ENCODE measurements at places on chromosomes 6 and 20. TPM values are rescaled to one million over a fixed set of nuclear protein-coding genes. Genes with fewer than 3 reads are reported as not detected.

DNA sequence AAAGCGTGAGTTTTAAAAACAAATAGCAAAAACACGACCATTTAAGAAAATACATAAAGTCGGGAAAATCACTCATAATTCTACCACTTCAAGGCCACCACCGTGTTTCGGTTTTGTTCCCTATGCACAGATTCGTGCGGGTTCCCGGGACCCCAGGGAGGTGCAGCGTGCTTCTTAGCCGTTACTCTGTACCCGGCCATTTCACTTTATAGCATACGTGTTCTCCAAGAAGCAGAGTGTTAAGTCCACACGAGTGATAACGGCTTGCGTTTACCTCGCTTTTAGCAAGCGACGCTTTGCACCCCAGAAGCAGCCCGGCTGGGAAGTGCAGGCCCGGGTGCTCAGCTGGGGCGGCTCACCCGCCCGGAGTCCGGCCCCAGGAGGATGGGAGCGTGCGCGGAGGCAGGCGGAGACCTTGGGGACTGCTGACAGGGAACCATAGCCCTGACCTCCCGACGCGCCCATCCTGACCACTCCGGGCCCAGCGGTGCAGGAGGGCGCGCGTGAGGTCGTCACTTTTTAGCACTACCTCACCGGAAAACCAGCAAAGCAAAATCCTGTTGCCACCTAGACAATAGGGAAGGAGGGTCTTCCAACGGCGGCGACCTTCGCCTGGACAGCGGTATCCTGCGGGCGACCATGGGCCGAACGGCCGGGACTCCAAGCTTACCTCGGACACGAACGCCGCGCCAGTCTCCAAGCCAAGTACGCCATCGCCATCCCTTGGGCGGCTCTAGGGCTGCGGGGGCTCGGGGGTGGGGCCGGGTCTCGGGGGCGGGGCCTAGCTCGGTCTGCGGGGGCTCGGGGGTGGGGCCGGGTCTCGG, at the start of gene ECI2:
ECI2 (minus strand) TSS at position 735 of the 824 bp plus-strand sequence; CDS start at position 720, 15 bp downstream.
- H3K27ac ChIP-seq, result peak within 1 kb of the TSS; percentile 91
- peaks cover 13% of the 10 kb centered on the region for H3K4me1 ChIP-seq
- no peak for DNase-seq
- H3K27me3 ChIP-seq, result no peaks in the 10 kb centered on the region
- peak within 1 kb of the TSS; percentile 83 for H3K4me3 ChIP-seq

GRCh38 chr6:93087606-93088005, 331.8 kb downstream of the EPHA7 start:
- H3K4me3 ChIP-seq, result no peak overlapping the region
- no peaks in the 10 kb centered on the region for H3K4me1 ChIP-seq
- H3K27ac ChIP-seq, result no peak overlapping the region
- H3K27me3 ChIP-seq, result no peaks in the 10 kb centered on the region

Gene COL20A1
- not detected for total RNA-seq

DNA sequence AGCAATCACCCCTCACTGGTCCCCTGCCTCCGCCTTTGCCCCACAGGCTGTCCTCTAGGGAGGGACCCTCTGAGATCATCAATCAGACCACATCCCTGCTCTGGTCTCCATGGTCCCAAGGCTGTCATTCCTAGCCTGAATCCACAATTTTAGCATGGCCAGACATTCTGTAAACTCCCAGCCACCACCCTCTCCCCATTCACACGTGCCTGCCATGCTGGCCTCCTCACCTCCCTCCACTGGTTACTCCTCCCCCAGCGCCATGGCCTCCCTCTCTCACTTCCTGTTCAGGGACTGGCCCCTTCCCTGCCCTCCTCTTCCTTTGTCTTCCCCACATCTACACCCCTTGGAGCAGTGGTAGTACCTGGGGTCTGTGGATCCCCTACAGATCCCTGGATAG, 150.7 kb upstream of the MLN start:
- DNase-seq, result no peak
- no peaks in the 10 kb centered on the region for H3K4me1 ChIP-seq
- H3K4me3 ChIP-seq, result no peak overlapping the region
- no peaks in the 10 kb centered on the region for H3K36me3 ChIP-seq

Gene HSPA1L
- 0.79 TPM for total RNA-seq

Gene DCDC2
- total RNA-seq, result 13.0 TPM

DNA sequence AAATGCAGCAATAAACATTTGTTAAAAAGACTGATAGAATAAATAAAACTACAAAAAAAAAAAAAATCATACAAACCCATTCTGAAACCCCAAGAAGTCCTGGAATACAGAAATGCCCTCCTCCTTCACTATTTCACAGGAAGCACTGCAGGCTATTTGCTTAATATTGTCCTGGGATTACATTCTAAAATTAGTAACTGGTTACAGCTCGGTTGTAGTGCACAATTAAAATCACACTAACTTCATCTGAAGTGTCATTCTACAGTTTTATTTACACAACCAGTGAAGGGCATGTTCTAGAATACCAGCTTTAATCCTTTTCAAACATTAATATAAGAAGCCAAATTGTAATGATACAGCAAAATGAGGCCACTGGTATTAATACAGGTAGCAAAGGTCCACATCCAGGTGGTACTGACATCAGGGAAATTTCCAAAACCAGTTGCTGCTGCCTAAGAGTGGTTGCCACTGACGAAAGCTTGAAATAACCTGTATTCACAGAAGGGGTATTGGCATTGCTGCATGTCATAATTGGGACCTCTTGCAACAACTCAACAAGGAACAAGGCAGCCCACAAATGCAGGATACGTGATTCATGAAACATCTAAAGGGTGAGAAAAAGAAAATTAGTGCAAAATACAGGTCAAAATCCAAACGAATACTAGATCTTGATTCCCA, 26.9 kb downstream of the AKIRIN2 start:
- H3K27me3 ChIP-seq, result no peaks in the 10 kb centered on the region
- peak overlapping the region; percentile 51 for H3K27ac ChIP-seq
- H3K36me3 ChIP-seq, result peaks cover 14% of the 10 kb centered on the region

Gene SLC52A3
- total RNA-seq, result not detected

DNA sequence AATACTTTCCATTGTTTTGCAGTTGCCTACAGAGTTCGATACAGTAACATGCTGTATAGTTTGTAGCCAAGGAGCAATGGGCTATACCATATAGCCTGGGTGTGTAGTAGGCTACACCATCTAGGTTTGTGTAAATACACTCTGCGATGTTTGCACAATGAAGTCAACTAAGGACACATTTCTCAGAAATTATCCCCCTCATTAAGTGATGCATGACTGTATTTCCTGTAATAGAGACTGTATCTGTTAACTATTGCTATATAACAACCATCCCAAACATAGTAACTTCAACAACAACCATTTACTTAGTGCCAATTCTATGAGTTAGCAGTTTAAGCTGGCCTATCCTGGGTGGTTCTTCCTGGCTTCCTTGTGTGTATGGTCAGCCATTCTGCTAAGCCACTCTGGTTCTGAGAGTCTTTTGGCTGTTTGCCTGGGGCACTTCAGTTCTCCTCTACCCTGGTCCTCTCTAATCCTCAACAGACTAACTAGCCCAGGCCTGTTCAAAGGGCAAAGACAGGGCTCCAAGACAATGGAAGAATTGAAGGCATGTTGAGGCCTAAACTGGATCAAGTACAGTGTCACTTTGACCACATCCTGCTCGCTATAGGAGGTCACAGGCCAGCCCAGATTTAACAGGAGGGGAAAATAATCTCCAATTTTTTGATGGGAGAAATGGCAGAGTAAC, 124.0 kb downstream of the PLCB1 start:
- H3K27me3 ChIP-seq, result no peaks in the 10 kb centered on the region
- no peak overlapping the region for H3K4me3 ChIP-seq
- no peaks in the 10 kb centered on the region for H3K36me3 ChIP-seq
- H3K4me1 ChIP-seq, result no peaks in the 10 kb centered on the region
- DNase-seq, result no peak
- no peak overlapping the region for H3K27ac ChIP-seq

DNA sequence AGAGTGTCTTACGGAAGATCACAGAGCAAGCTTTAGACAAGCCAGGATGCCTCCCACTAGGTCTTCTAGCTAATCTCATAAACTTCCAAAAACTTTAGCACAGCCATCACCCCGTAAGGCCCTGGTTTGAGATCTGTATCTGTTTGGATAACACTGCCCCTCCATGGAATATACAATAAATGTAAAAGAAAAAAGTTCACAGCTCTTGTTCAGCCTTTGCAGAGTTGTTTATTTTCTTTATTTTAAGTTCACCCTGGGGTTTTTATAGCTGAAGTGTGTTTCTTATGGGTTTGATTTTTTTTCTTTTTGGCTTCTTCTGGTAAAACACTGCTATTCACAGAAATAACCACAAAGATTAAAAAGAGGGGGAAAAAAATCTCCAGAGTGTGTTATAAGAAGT, 125.6 kb downstream of the EYA2 start:
- H3K27ac ChIP-seq, result no peak overlapping the region
- H3K4me3 ChIP-seq, result no peak overlapping the region
- H3K36me3 ChIP-seq, result no peaks in the 10 kb centered on the region
- no peaks in the 10 kb centered on the region for H3K27me3 ChIP-seq
- DNase-seq, result no peak
- no peaks in the 10 kb centered on the region for H3K4me1 ChIP-seq

DNA sequence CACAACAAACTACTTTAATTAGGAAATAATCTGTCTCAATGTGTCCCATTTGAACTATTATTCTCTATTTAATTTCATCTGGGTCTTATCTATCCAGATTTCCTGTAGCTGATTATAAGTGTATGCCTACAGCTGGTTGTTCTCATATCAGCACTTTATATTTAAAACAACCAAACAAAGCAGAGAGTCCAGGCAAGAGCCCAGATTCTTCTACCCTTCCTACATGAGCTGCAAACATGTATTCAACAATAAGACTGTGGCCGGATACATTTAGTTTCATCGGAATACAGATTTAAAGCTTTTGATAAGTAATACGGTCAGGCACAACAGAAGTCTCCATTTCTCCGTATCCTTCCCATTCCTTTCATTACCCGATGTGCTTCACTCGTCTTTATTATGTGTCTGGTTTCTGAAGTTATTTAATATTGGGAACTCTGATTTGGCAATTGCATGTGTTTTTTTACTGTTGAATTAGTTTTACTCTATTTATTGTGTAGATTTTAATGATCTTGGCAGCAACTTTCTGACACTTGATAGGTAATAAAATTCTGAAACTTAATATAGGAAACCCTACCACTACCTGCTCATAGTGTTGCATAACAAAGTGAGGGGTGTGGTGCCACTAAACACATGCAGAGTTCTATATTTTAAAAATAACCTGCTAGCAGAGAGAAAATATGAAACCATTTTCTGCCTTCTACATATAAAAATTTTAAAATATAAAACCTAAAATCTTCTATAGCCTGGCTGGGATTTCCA, 653.5 kb upstream of the PTCHD4 start:
- no peaks in the 10 kb centered on the region for H3K36me3 ChIP-seq
- no peak overlapping the region for H3K27ac ChIP-seq
- H3K27me3 ChIP-seq, result no peaks in the 10 kb centered on the region
- no peak for DNase-seq

GRCh38 chr6:149859368-149859767, 4.8 kb downstream of the LRP11 start:
- H3K4me3 ChIP-seq, result no peak overlapping the region
- no peaks in the 10 kb centered on the region for H3K27me3 ChIP-seq
- H3K27ac ChIP-seq, result no peak overlapping the region
- no peak for DNase-seq
- no peaks in the 10 kb centered on the region for H3K36me3 ChIP-seq

Gene C20orf144
- not detected for total RNA-seq

- no peak overlapping the region for H3K4me3 ChIP-seq
- no peaks in the 10 kb centered on the region for H3K4me1 ChIP-seq
- H3K36me3 ChIP-seq, result no peaks in the 10 kb centered on the region
- DNase-seq, result no peak
- no peaks in the 10 kb centered on the region for H3K27me3 ChIP-seq
Measured at GRCh38 chr20:62424249-62425107, 2.9 kb downstream of the RBBP8NL start.

DNA sequence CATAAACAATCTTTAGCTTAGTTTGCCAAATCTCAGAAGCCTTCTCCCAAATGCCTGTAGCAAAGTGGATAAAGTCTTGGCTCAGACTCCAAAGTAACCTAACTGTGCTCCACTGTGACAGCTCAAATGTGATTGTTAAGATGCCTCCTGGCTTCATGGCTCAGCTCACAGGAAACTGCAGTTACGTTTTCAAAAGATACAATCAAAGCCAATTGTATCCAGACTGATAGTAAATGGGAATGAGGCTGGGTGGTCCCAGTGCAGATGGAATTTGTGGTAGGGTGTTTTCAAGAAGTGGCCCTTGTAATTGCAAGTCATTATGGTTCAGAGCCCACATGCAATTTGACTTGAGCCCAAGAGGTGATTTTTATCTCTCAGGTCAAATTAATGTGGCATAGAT, 151.2 kb upstream of the TAB2 start:
- H3K27me3 ChIP-seq, result no peaks in the 10 kb centered on the region
- no peak overlapping the region for H3K4me3 ChIP-seq
- H3K4me1 ChIP-seq, result peaks cover 20% of the 10 kb centered on the region
- DNase-seq, result no peak
- H3K36me3 ChIP-seq, result no peaks in the 10 kb centered on the region
- H3K27ac ChIP-seq, result no peak overlapping the region

GRCh38 chr6:109477725-109478124, 5.3 kb downstream of the ZBTB24 start:
- H3K4me1 ChIP-seq, result no peaks in the 10 kb centered on the region
- H3K27me3 ChIP-seq, result no peaks in the 10 kb centered on the region
- no peak for DNase-seq
- no peak overlapping the region for H3K4me3 ChIP-seq
- no peak overlapping the region for H3K27ac ChIP-seq

DNA sequence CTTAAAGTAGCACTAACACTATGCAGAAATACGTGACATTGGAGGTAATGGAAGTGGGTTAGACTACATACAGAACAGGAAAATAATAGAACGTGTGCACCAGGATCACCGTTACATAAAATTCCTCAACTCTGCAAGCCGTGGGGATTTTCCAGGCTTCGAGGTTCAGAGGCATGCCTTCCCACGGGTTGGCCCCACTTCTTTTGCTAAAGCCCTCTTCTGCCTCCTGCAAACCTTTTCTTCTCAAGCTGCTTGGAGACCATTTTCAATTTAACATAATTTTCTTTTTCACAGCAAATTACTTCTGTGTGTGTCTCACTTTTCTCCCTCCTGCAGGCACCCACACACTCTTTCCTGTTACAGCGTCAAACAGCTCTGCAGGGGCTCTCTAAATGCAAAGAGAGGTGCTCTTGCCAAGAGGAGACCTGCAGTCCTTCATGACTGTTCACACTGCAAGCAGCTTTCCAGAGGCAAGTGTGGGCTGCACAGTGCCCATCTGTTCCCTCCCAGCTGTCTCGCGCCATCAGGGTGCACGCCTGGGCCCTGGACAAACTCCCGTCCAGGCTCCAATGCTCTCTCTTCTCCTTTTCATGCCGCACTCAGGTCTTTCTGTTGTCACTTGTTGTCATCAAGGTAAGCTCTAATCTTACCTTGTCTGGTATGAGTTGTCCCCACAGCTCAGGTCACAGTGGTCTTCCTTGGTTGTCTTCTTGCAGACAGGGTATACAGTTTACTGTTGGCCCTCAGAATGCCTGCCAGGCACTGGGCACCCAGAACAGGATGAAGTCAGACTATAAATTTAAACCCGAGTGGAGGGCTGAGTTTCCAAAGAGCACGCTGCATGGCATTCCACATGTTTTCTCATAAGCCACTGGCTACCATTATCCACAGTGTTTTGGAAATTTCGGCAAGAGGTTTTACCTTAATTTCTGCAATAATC, 164.8 kb upstream of the GGTLC1 start:
- no peak for DNase-seq
- H3K4me1 ChIP-seq, result peaks cover 6% of the 10 kb centered on the region
- no peak overlapping the region for H3K27ac ChIP-seq
- no peaks in the 10 kb centered on the region for H3K36me3 ChIP-seq
- no peak overlapping the region for H3K4me3 ChIP-seq
- H3K27me3 ChIP-seq, result no peaks in the 10 kb centered on the region

Gene CDH22
- total RNA-seq, result not detected

Gene ANKRD6
- total RNA-seq, result 9.2 TPM
